GM23338 (cell line): ENCODE measurements at places on chromosomes 3 and 15.

GRCh38 chr3:102038477-102039142 is 189.3 kb downstream of the NFKBIZ start:
- no peaks in the 10 kb centered on the region for H3K36me3 ChIP-seq
- no peak overlapping the region for H3K27ac ChIP-seq
- no peak overlapping the region for H3K4me3 ChIP-seq
- no peaks in the 10 kb centered on the region; the same call in 1 of the 2 replicates for H3K4me1 ChIP-seq

GRCh38 chr3:155370198-155370597 is 76.7 kb upstream of the STRIT1 start:
- no peak for DNase-seq
- no peak overlapping the region for H3K4me3 ChIP-seq
- peaks cover 75% of the 10 kb centered on the region for H3K4me1 ChIP-seq
- H3K27ac ChIP-seq: peak overlapping the region; percentile 91; the same call in 1 of the 2 replicates
- no peaks in the 10 kb centered on the region for H3K36me3 ChIP-seq

GRCh38 chr3:120641696-120642246 is 40.3 kb downstream of the HGD start:
- no peaks in the 10 kb centered on the region for H3K36me3 ChIP-seq
- no peak overlapping the region for H3K4me3 ChIP-seq
- DNase-seq: no peak
- H3K4me1 ChIP-seq: no peaks in the 10 kb centered on the region
- H3K27me3 ChIP-seq: no peaks in the 10 kb centered on the region
- no peak overlapping the region for H3K27ac ChIP-seq

- no peak overlapping the region for H3K27ac ChIP-seq
- no peak overlapping the region for H3K4me3 ChIP-seq
- DNase-seq: no peak
- peaks cover 4% of the 10 kb centered on the region; the same call in 1 of the 2 replicates for H3K4me1 ChIP-seq
Measured at GRCh38 chr3:65030847-65031463, 343.2 kb upstream of the ADAMTS9 start.
